ENCODE measurements at places on chromosomes 3 and 15.

DNA sequence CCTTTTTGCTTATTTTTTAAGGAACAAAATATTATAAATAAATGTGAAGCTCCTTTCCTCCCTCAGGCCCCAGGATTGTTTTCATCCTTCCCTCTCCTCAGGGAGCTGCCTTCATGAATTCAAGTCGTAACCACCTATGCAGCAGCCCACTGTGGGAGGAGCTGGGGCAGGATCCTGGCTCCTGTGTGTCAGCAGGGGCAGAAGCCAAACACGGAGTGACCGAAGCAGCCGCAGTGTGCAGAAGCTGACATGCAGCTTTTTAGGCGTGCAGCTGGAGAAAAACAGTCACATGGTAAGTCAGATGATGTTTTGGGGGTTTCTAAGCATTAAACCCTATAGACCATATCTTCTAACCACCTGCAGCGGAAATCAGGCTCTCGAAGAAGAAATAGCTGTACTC is 231.3 kb downstream of the OCA2 start:
- no peak for DNase-seq

- DNase-seq = no peak
Observed at GRCh38 chr3:116443191-116443661, 2.1 kb downstream of the LSAMP start.

DNA sequence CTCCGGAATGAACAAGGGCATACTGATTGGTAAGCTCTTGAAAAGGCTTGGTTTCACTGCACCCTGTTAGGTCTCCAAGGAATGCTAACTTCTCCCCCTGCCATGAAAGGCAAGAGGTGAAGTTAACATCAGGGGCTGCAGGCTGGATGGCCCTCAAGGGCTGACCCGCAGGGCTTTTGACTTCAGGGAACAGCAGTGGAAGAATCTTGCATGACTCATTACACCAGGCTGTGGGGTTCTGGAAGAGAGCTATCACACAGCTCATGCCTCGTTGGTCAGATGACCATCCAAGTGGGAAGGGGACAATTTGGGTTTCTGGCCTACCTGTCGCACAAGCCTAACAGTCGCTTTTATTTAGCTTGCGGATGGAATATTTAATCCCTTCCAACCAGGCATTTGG is 23.6 kb upstream of the ATG7 start:
- DNase-seq = no peak

- no peak for DNase-seq
Observed at GRCh38 chr3:101984356-101984755, 135.0 kb downstream of the NFKBIZ start.

- peak; percentile 40 for DNase-seq
Observed at GRCh38 chr15:94674296-94674695, 442.9 kb downstream of the MCTP2 start.

GRCh38 chr3:144162042-144162441 is 190.4 kb downstream of the DIPK2A start:
- DNase-seq = no peak

Measured in dorsolateral prefrontal cortex (tissue), 122 donors.